Large intestine (tissue), 12 donors: ENCODE measurements at places on chromosomes 1 and 21. TPM values are rescaled to one million over a fixed set of nuclear protein-coding genes. Genes with fewer than 3 reads are reported as not detected.

DNA sequence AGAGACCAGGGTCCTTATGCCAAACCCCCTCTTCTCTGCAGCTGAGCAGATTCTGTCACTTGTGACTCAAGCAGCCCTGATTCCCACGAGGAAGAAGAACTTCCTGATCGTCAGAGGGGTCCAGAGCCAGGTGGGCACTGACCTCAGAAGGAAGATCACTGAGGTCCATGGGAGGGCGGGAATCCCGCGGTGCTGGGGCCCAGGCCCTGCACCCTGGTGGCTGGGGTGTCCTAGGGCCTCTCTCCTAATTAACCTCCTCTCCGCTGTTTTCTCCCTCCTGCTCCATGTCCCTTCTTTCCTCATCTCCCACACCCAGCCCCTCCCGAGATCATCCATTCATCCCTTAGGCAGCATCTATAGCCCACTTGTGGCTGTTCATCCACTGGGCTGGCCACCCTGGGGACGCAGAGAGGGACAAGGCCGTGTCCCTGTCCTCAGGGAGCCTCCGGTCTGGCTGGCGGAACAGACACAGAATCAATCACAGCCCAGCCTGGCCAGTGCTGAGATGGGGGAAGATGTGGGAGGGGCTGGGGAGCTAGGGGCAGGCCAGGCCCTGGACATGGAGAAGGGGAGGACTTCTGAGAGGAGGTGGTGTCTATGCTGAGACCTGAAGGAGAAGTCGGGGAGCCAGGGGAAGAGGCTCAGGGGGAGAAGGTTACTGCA, 638.3 kb downstream of the MATN1 start:
- DNase-seq = no peak

GRCh38 chr1:60394436-60394835, 320.9 kb upstream of the C1orf87 start:
- DNase-seq = no peak

DNA sequence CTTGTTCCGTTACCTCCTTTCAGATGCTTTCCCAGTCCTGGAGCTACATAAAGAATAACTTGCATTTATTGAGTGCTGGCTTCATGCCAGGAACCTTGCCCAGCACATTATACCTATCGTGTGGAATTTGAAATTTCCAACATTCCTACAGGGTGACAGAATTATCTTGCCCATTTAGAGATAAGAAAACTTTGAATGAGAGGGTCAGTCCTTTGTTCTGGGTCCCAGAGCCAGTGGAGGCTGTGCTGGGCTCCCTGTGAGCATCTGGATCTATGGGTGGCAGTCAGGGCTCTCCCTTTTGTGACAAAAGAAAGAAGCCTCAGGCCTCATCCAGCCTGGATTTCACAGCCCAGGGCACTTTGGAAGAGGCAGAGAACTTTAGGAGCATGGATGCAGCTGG, 3.2 kb downstream of the GSTM4 start:
- no peak for DNase-seq

- no peak for DNase-seq
Measured at GRCh38 chr1:152107031-152107983, 7.9 kb downstream of the TCHH start.

DNA sequence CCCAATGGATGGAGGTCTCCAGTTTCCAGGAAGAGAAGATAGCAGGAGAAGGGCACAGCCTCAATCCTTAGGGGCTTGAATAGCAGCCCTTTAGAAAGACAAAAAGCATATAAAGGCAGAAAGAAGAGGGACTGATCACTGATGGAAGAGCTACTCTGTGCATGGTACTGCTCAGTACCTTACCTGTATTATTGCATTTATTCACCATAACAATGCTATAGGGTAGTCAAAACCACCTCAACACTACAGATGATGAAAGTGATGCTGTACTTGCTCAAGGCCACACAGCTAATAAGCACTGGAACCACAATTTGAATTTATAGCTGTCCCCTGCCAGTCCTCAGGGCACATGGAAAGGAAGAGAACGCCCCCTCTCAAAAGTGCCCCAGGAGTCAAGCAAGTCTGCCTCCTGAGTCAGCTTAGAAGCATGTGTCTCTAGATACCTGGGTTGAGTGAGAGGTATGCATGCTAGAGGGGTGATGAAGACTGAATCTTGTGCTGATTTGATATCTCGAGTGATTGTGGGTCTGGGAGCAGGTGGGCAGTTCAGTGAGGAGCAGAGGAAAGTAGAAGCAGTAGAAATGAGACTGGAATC, 13.6 kb downstream of the DDAH1 start:
- DNase-seq = no peak

LCE2C gene
- not detected for polyA plus RNA-seq

DNA sequence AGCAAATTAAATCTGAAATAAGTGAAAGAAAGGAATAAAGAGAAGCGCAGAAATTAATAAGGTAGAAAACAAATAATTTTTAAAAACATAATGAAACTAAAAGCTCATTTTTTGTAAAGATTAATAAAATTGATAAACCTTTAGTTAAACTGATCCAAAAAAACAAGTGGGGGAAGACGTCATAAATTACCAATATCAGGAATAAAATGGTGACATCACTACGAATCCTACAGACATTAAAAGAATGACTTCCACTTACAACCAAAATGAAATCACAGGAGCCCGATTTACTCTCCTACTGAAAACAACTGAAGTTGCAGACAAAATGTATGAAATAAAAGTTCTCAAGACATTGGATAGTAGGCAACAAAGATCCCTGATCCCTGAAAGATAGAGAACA, 68.1 kb upstream of the IFFO2 start:
- DNase-seq = no peak

- DNase-seq = no peak
Measured at GRCh38 chr1:163093579-163093978, 24.4 kb downstream of the RGS4 start.

DNA sequence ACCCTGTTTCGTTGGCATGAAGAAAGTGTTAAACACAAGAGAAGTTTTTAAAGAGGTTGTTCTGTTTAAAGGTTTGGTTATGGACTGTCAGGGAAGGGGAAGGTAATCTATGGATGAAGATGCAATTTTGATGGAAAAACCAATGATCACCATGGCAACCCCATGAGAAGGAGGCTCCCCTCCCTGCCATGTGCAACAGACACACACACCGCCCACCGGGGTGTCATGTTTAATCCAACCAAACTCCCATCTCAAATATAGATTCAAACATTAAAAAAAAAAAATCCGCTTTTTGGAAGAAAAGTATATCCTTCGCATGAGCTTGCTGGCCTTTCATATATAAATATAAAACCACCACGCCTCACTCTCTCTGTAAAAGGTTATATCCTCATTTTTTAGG, 80.9 kb upstream of the KRTAP19-8 start:
- DNase-seq = no peak

- DNase-seq = peak; percentile 42
Measured at GRCh38 chr1:47558601-47559593, 121.1 kb downstream of the FOXD2 start.

- no peak for DNase-seq
Measured at GRCh38 chr1:227562933-227563323, 428 bp upstream of the ZNF678 start.

KCNK1 gene
- 8.0 TPM for polyA plus RNA-seq

RIMS3 gene
- 6.9 TPM for polyA plus RNA-seq

DNA sequence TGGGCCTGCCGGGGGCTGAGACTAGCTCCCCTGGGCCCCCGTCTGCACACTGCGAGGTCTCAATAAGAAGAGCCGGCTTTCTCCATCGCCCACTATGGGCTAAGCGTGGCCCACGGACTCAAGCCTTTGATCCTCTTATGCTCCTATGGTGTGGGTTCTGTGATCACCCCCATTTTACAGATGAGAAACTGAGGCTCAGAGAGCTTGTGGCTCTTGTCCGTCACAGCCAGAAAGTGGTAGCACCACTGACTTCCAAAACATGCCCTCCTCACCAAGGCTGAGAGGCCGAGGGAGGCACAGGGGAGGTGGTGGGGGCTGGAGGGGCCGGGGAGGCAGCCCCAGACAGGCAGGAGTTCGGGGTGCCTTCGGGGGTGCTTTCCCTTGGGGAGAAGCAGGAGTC, 39.0 kb upstream of the CASZ1 start:
- DNase-seq = no peak
